ENCODE measurements at places on chromosomes 2 and 18. TPM values are rescaled to one million over a fixed set of nuclear protein-coding genes. Genes with fewer than 3 reads are reported as not detected.

LRATD1 gene
- polyA plus RNA-seq, result 24.6 TPM

PTGR3 gene
- 11.6 TPM for polyA plus RNA-seq

LYG2 gene
- polyA plus RNA-seq, result not detected

RGPD8 gene
- 1.6 TPM for polyA plus RNA-seq

SMAD7 gene
- polyA plus RNA-seq, result 17.2 TPM

CAPN13 gene
- 85.9 TPM for polyA plus RNA-seq

SLC30A3 gene
- not detected for polyA plus RNA-seq

IL18R1 gene
- polyA plus RNA-seq, result 2.2 TPM

CCT7 gene
- polyA plus RNA-seq, result 155 TPM

RPRM gene
- not detected for polyA plus RNA-seq

GRB14 gene
- polyA plus RNA-seq, result 2.0 TPM

RGPD4 gene
- polyA plus RNA-seq, result 0.01 TPM

SIX2 gene
- polyA plus RNA-seq, result 0.06 TPM

TRABD2A gene
- polyA plus RNA-seq, result 35.5 TPM

DNA sequence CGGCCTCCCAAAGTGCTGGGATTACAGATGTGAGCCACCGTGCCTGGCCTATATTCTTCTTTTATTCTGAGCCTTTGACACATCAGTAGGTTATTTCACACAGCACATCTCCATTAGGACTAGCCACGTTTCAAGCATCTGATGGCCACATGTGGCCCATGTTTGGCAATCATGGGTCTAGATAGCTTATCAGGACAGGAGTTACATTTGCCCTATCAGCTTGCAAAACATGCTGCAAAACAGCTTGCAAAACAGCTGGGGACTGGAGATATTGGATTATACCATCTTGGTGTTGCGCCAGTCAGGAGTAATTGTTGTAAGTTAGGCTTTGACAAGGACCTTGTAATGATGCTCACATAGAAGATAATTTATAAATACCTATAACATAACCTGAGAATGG lies 94.9 kb downstream of the GBX2 start:
- H3K27me3 ChIP-seq, result no peaks in the 10 kb centered on the region
- H3K4me1 ChIP-seq, result no peaks in the 10 kb centered on the region
- no peaks in the 10 kb centered on the region for H3K36me3 ChIP-seq
- no peak for DNase-seq

GRCh38 chr2:72236445-72237067 lies 88.9 kb upstream of the CYP26B1 start:
- no peaks in the 10 kb centered on the region for H3K27me3 ChIP-seq
- no peak overlapping the region for H3K4me3 ChIP-seq
- no peak for DNase-seq
- H3K36me3 ChIP-seq, result no peaks in the 10 kb centered on the region
- H3K4me1 ChIP-seq, result no peaks in the 10 kb centered on the region
- no peak overlapping the region for H3K27ac ChIP-seq

DNA sequence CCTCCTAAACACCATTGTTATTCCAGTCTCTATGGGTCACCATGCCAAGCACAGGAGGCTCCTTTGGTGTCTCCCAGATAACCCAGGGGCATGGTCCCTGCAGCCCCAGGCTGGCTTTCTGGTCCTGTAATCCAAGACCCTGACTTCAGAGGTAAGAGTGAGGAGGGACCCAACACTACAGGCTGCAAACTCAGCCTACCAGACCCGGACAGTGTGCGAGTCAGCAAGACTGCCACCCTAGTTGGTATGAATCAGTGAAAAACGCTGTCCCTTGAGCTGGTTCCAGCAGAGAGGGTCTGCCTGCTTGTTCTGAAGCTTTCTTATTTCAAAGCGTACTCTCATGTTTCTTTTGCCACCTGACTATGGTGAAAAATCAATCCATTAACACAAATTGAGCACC lies 47.6 kb upstream of the ZFP36L2 start:
- peaks cover 32% of the 10 kb centered on the region for H3K36me3 ChIP-seq
- H3K27me3 ChIP-seq, result no peaks in the 10 kb centered on the region
- H3K4me3 ChIP-seq, result no peak overlapping the region
- no peak overlapping the region for H3K27ac ChIP-seq
- DNase-seq, result no peak

DNA sequence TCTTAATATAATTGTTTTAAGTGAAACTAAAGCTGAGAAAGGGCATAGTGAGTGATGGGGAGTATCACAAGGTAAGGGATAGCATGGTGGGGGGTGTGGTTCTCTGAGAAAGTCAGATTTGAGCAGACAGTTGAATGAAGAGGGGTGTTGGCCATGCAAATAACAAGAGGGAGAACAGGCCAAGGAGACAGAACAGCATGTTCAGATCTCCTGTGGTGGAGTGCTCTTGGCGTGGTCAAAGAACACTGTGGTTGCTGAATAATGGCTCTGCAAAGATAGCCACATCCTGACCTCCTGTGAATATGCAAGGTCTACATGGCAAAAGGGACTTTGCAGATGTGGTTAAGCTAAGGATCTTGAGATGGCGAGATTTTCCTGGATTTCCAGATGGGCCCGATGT lies 389.2 kb downstream of the TMEM182 start:
- no peak overlapping the region for H3K27ac ChIP-seq
- H3K36me3 ChIP-seq, result no peaks in the 10 kb centered on the region
- H3K27me3 ChIP-seq, result no peaks in the 10 kb centered on the region
- DNase-seq, result no peak
- no peaks in the 10 kb centered on the region for H3K4me1 ChIP-seq

DNA sequence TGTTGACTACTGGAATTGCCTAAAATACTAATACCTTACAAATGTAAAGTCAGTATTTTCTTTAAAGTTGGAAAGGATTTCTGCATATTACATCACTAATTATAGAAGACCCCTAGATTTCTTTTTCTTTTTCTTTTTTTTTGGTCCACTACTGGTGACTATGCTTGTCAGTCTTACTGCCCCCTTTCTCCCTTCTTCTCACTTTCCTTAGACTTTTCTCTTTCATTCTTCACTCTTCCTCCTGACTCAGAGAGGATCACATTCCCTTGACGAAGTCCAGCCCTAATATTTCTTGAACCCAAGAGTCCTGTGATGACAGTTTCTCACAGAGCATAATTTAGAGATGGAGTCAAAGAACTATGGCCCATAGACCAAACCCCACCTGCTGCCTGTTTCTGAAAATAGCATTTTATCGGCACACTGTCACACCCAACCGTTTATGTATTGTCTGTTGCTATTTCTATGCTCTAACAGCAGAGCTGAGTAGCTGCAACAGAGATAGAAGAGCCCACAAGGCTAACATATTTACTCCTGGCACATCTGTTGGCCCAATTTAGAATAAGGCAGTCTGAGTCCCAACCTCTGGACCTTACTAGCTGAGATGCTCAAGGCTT lies 40.6 kb upstream of the RIOK3 start:
- no peak overlapping the region for H3K27ac ChIP-seq
- DNase-seq, result no peak
- H3K4me3 ChIP-seq, result no peak overlapping the region
- H3K36me3 ChIP-seq, result peaks cover 3% of the 10 kb centered on the region
- H3K4me1 ChIP-seq, result no peaks in the 10 kb centered on the region
- no peaks in the 10 kb centered on the region for H3K27me3 ChIP-seq

DNA sequence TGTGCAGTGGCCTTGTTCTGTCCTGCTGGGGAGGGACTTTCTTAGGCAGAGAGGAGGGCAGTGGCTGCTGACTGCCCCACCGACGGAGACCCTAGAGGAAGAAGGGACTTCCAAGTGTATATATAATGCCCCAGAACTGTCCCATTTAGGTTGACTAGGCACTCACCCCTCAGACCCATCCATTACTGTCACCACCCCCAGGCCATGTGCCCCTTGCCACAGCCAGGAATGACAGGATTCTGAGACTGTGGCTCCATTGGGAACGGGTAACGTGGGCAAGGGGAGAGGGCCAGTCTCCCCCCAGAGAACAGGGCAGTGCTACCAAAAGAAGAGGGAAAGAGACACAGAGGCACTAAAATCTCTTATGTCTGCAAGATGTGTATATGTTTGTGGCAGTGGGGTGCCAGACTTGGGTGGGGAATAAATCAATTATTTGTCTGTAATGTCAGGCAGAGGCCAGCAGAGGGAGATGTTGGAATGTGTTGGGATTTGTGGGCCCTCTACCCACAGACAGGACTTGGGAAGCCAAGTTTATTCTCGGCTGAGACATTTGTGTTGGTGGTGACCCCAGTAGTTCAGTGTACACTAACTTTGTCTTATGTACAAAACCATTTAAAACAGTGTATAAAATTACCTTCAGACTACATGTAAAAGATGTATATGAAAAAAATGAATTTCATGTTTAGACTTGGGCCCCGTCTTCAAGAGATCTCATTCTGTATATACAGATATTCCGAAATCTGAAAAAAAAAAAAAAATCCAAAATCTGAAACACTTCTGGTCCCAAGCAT lies 24.0 kb upstream of the TMEM37 start:
- H3K27me3 ChIP-seq, result no peaks in the 10 kb centered on the region
- peak overlapping the region; percentile 48 for H3K27ac ChIP-seq
- H3K4me3 ChIP-seq, result no peak overlapping the region

DNA sequence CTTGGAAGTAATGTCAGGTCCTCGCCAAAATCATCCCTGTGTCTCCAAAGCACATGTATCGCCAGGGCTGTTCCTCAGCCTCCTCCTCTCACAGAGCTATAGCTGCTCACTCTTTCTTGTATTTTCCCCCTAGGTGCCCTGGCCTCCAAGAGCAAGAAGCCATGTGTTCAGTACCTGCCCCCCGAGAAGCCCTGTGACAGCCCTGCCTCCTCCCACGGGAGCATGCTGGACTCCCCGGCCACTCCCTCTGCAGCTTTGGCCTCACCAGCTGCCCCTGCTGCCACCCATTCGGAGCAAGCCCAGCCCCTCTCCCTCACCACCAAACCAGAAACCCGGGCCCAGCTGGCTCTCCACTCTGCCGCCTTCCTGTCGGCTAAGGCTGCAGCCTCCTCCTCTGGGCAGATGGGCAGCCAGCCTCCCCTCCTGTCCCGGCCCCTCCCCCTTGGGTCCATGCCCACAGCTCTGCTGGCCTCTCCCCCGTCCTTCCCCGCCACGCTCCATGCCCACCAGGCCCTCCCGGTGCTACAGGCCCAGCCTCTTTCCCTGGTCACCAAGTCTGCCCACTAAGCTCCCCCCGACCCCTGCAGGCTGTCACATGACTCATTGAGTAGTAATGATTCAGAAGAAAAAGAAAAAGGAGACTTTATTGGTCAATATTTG lies 18.8 kb downstream of the TGOLN2 start:
- no peak overlapping the region for H3K4me3 ChIP-seq
- H3K36me3 ChIP-seq, result peaks cover 61% of the 10 kb centered on the region
- no peak overlapping the region for H3K27ac ChIP-seq
- no peak for DNase-seq

DNA sequence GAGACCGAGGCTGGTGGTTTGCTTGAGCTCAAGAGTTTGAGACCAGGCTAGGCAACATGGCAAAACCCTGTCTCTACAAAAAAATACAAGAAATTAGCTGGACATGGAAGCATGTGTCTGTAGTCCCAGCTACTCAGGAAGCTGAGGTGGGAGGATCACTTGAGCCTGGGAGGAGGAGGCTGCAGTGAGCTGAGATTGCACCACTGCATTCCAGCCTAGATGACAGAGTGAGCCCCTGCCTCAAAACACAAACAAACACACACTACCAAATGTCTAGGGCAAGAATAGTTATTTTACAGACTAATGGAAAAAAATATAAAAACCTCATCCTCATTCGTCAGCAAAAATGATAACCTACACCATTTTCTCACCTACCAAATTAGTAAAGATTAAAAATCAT lies 15.3 kb downstream of the BUB1 start:
- peaks cover 7% of the 10 kb centered on the region for H3K36me3 ChIP-seq
- DNase-seq, result no peak
- H3K4me1 ChIP-seq, result peaks cover 7% of the 10 kb centered on the region
- H3K27me3 ChIP-seq, result no peaks in the 10 kb centered on the region
- no peak overlapping the region for H3K27ac ChIP-seq

GRCh38 chr18:50642439-50642838 lies 82.6 kb downstream of the MAPK4 start:
- no peak for DNase-seq
- no peak overlapping the region for H3K4me3 ChIP-seq
- no peaks in the 10 kb centered on the region for H3K4me1 ChIP-seq
- no peak overlapping the region for H3K27ac ChIP-seq
- no peaks in the 10 kb centered on the region for H3K27me3 ChIP-seq

GRCh38 chr18:79440316-79441110 lies 44.8 kb downstream of the NFATC1 start:
- no peaks in the 10 kb centered on the region for H3K27me3 ChIP-seq
- no peak overlapping the region for H3K27ac ChIP-seq
- DNase-seq, result no peak
- H3K4me3 ChIP-seq, result no peak overlapping the region

DNA sequence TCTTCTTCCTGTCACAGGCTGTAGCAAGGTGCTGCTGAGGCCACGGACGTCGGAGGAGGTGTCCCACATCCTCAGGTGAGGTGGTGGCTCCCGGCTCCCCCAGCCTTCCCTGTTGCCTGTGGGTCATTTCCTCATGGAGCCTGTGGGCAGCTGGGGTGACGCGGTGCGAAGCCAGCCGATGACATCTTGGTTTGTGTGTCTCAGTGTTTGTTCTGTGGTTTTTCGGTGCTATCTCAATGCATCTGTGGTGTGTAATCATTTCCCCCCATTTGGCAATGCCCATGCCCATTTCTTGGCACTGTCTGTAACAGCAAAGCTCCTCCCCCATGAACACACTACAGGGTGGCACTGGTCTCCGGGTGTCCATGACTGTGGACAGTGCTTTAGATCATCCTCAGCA lies 6.6 kb downstream of the D2HGDH start:
- no peaks in the 10 kb centered on the region for H3K27me3 ChIP-seq
- no peak overlapping the region for H3K4me3 ChIP-seq
- H3K36me3 ChIP-seq, result peaks cover 73% of the 10 kb centered on the region

- H3K4me1 ChIP-seq, result no peaks in the 10 kb centered on the region
- no peaks in the 10 kb centered on the region for H3K27me3 ChIP-seq
- H3K36me3 ChIP-seq, result no peaks in the 10 kb centered on the region
- no peak overlapping the region for H3K27ac ChIP-seq
- DNase-seq, result no peak
- no peak overlapping the region for H3K4me3 ChIP-seq
Measured at GRCh38 chr2:191580581-191580980, 97.4 kb upstream of the NABP1 start.

DNA sequence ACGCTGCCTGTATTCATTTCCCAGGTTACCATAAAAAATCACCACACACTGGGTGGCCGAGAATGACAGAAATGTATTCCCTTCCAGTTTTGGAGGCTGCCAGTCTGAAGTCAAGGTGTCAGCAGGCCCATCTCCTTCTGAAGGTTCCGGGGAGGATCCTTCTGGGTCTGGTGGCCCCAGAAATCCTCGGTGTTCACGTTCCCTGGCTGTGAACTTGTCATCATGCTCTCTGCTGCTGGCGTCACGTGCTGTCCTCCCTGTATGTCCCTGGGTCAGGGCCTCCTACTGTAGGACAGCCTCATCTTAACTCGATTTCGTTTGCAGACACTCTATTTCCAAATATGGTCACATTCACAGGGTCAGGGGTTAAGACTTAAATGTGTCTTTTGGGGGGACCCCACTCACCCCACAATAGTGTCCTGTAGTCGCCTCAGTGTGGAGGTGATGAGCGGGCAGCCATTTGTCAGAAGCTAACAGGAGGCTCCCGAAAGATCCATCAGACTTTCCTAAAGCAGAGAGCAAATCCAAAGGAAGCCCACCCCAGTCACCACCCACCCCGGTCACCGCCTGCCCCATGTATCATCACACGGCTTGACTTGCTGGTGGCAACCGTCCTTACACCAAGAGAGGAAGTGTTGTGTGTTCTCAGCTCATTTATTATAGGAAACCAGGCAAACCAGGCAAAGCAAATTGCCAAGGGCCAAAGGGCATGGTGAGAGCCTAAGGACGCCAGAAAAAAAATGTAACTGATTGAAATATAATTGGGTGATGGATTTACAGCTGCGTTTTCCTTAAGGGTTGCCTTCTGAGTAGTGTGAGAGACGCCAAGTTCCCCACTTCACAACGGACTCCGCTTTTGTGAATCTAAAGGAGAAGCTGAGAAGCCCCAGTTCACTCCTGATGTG lies 148.8 kb upstream of the ZNF236 start:
- H3K27me3 ChIP-seq, result no peaks in the 10 kb centered on the region
- DNase-seq, result no peak
- H3K36me3 ChIP-seq, result no peaks in the 10 kb centered on the region
- H3K4me1 ChIP-seq, result no peaks in the 10 kb centered on the region
